ENCODE measurements at places on chromosomes 11 and 22.

DNA sequence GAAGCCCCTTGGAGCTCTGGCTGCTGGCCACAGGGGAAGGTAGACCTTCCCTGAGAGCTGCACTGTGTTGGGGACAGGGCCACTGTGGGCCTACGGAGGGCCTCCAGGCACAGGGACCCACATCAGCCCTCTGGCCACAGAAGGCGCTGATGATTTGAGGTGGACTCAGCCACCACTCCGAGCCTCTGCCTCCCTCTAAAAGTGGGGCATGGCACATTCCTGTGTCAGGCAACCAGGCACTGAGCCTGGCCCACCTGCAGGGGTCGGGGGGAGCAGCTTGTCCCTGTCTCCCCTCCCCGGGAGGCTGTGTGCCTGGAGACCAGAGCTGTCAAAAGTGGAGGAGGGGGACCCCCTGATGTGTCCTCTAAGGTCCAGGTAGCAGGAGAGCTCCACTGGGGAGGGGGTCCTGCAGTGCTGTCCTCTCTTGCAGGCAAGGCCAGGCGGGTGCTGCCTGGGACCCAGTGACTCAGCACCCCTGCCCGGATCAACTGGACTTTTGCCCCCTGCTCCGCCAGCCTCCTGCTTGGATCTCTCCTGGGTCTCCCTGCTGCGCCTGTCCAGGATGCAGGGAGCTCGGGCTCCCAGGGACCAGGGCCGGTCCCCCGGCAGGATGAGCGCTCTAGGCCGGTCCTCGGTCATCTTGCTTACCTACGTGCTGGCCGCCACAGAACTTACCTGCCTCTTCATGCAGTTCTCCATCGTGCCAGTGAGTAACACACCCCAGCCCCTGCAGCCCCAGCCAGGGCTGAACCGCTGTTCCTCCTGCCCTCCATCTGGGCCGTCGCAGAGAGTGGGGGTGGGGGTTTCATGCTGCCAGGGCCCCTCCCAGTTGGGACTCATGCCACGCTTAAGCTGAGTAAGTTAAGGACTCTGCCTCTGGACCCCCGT lies 17.5 kb upstream of the CDKN1C start:
- no peak for DNase-seq

DNA sequence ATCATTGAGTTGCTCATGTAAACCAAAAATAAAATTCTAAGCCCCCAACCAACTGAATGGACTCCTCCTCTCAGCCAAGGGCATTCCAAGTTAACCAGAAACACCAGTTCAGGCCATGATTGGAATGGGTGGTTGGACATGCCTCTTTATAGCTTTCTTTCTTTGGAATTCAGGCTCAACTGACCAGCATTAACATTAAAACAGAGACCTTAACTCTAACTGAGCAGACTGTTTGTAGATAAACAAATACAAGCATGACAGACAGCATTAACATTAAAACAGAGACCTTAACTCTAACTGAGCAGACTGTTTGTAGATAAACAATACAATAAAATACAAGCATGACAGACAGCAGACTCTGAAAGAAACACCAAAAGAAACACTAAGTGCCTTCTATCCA lies 278.2 kb downstream of the DLG2 start:
- no peak for DNase-seq

DNA sequence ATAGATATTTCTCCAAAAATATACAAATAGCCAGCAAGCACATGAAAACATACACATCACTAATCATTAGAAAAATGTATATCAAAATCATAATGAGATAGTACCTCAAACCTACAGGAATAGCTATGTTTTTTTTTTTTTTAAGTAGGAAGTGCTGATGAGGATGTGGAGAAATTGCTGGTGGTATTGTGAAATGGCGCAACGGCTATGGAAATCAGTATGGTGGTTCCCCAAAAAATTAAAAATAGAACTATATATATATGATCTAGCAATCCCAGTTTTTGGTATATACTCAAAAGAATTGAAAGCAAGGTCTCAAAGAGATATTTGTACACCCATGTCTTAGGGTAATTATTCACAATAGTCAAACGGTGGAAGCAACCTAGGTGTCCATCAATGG lies 46.0 kb upstream of the HIPK3 start:
- no peak for DNase-seq

GRCh38 chr11:69836401-69836800 lies 17.2 kb upstream of the FGF3 start:
- no peak for DNase-seq

GRCh38 chr22:40348025-40348658 lies 1.8 kb downstream of the ADSL start:
- DNase-seq: peak; percentile 36

DNA sequence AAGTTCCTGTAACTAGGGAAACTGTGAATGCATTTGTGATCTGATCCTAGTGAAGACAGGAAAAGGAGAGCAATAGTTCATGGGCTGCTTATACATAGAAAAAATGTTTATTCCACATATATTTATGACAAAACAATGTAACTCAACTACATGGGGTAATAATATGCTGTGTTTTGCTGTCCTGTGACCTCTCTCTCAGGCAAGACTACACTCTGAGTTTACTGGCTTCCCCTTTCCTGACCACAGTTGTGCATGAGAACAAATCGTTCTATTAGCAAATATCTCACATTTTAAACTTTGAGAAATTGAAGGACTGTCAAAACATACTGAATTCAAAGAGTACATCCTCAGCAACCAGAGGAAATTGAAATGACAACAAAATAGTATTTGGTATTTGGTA lies 161.9 kb upstream of the TRPC6 start:
- DNase-seq: no peak

GRCh38 chr11:488062-488461 lies 19.0 kb downstream of the RNH1 start:
- DNase-seq: no peak

GRCh38 chr11:78820741-78821140 lies 246.1 kb upstream of the NARS2 start:
- no peak for DNase-seq

GRCh38 chr11:99742501-99742900 lies 721.8 kb downstream of the CNTN5 start:
- no peak for DNase-seq

GRCh38 chr11:122850076-122850631 lies 11.9 kb downstream of the CRTAM start:
- DNase-seq: no peak

- DNase-seq: no peak
Measured at GRCh38 chr11:69260622-69261021, 33.3 kb upstream of the MYEOV start.

DNA sequence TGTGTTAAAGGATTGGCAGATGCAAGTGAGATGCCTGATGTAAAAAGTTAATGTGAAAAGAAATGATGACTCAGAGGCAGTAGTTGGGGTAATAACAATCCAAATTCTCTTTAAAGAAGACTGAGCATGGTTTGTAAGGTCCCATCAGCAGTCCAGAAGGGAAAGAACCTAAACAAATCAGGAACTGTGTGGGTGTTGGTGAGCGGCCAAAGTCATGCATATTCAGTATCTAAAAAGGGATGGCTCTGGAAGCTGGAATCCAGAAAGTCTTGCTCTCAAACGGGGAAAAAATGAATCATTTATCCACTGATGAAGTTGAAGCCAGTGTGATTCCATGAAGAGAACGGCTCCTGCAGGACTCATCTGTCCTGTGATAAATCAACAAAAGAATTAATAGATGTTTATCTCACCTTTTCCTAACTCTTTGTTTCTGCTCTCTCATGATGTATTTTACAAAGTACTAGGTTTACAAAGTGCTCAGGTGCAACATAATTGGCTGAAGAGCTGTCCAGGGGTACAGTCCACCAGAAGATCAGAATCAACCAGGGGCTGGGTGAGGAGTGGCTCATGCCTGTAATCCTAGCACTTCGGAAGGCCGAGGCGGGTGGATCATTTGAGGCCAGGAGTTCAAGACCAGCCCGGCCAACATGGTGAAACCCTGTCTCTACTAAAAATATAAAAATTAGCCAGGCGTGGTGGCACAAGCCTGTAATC lies 20.5 kb upstream of the SORL1-AS1 start:
- no peak for DNase-seq

- no peak for DNase-seq
Measured at GRCh38 chr11:114478001-114478410, 38.7 kb downstream of the REXO2 start.

DNA sequence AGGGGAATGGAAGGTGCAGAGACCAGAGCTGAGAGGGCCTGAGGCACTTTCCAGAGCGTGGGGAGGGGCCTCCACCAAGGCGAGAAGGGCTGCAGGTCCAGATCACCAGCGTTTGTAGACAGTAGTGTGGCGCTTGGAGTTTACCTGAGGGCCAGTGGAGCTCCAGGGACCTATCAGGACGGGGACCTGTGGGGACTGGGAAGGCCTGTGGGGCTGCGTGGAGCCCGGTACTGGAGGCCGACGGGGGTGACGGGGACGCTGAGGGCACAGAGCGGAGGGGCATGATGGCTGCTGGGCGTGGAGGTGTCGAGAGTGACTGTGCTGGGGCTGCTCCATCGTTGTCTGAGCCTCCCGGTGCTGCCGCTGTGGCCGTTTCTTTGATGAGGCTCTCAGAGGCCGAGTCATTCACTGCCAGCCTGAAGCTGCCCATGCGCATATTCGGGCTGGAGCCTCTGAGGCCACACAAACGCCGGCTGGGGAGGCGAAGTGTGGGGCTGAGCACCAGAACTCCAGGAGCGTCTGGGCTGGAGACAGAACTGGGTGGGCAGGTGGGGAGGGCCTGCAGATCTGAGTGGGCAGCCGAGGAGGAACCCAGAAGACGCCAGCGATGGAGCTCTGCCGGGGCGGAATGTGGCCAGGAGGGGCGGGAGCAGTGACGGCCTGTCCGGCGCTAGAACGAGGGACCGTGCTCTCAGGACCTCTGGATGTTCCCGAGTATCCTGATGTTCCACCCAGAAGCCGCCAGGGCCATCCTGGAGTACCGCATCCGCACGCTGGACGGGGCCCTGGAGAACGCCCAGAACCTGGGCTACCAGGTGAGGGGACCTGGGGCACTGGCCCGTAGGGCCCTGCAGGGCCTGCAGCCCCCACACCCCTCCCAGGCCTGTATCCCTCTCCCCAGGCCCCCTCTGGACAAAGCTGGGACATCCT lies 2.6 kb downstream of the PGGHG start:
- DNase-seq: no peak

GRCh38 chr22:25554238-25554671 lies 10.2 kb upstream of the GRK3 start:
- DNase-seq: no peak

DNA sequence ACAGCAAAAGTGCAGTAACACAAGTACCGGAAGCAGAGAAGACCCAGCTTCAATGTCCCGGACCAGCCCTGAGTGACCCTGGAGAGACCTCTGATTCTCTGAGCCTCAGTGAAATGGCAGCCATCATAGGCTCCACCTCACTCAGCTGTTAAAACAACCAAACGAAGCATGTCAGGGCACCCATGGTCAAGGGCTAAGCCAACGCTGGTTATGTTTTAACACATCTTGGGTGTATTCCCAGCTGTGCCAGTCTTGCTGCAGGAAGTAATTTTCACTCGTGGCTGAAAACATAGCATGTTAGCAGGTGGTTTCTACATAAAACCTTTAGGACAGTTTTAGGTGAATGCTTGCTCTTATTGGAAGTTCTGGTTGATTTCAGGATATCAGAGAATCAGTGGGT lies 30.9 kb downstream of the LMO2 start:
- DNase-seq: no peak

- DNase-seq: no peak
Measured at GRCh38 chr11:71486320-71486719, 33.3 kb downstream of the NADSYN1 start.

DNA sequence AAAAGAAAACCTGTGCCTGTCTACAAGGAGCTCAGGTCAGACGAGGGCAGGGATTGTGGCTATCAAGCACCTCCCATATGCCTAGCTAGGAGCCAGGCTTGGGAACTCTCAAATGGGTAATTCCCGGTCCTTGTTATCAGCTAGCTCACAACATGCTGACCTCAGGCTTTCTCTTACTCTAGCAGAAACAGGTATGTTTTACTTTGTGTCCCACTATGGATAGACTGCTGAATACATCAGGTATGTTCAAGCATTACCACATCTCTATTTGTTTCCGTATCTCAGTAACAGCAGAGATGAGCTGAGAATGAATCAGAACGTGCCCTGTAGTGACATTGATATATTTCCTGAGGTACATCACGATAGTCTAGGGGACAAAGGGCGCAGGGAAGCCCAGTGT lies 29.4 kb downstream of the SHISA8 start:
- DNase-seq: no peak

DNA sequence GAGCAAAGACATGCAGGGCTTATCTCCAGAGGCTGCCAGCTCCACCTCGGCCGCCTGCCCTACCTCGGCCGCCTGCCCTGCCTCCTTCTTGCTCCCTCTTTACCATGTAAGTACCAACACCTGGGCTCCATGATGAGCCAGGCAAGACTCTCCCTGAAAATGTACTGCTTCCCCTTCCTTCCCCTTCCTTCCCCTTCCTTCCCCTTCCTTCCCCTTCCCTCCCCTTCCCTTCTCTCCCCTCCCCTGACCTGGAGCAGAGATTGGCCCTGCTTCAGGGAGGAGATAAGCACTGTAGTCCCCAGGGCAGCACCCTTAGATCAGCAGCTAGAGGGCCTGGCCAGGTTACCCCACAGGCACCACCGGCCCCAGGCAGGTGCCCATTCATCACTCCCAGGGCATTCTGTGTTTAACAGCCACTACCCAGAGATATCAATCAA lies 25.4 kb upstream of the ADORA2A start:
- no peak for DNase-seq

DNA sequence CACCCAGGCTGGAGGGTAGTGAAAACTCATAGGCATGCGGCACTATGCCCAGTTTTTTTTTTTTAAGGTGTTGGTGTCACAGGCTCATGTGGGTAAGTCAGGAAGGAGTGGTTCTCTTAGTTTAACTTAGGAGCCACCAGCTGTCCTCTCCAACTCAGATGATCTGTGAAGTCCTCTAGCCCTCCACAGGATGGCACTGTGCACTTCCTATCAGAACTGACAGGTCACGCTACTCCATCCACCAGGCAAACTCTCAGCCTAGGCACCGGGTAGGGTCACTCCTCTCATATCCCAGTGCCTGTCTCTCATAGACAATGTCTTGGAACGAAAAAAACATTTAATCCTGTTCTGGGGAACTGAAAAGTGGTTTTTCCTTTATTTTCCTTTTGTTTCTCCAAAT lies 16.5 kb downstream of the NAP1L4 start:
- DNase-seq: no peak

Data from stimulated activated CD4-positive, alpha-beta T cell treated with anti-CD3 and anti-CD28 coated beads, TNF-alpha, amount 100 ng/mL, for 24 hours (primary cell).